Activated T-helper 1 cell treated with Interleukin-2 at 50 U/mL for 16 hours (primary cell): ENCODE measurements at places on chromosomes 7 and 10.

GRCh38 chr10:116796910-116797513 is 52.3 kb upstream of the ENO4 start:
- peak; percentile 29 for DNase-seq

GRCh38 chr7:90625562-90625961 is 29.4 kb downstream of the CDK14 start:
- DNase-seq, result no peak

DNA sequence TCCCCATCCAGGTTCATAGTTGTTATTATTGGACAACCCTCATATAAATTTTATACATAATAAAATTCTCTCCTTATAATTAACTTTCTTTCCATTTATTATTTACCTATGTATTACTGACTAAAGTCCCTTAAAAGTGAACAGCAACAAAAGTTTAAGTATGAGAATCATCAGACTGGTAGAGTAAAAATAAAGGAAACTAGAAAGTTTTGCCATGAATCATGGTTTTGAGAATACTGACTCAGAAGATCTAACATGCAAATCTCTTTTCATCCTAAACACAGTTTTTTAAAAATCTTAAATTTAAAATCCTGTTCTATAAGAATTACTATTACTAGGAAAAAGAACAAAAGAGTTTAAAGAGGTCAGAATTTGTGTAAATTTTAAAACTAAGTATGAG is 32.1 kb downstream of the HERC4 start:
- no peak for DNase-seq

GRCh38 chr10:110313674-110314073 is 9.0 kb upstream of the SMNDC1 start:
- no peak for DNase-seq

GRCh38 chr10:61283481-61284221 is 169.5 kb downstream of the TMEM26 start:
- no peak for DNase-seq

DNA sequence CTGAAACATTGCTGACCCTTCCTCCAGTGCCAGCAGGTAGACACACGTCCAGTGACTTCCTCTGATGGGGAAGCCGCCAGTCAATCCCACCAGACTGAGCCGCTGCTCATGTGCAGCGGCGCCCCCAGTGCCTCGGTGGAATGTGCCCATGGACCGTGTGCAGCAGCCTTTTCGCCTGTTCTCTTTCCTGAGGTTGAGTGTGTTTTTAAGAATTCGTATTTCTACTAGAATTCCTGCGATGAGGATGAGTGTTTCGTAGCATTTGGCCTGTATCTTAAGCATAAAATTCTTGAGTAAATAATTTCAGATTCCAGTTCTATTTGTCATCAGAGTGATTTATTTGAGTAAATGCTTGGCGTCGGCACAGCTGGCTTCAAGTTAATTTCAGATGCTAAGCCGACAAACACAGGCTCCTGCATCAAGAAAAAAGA is 35.4 kb downstream of the BNIP3 start:
- no peak for DNase-seq

DNA sequence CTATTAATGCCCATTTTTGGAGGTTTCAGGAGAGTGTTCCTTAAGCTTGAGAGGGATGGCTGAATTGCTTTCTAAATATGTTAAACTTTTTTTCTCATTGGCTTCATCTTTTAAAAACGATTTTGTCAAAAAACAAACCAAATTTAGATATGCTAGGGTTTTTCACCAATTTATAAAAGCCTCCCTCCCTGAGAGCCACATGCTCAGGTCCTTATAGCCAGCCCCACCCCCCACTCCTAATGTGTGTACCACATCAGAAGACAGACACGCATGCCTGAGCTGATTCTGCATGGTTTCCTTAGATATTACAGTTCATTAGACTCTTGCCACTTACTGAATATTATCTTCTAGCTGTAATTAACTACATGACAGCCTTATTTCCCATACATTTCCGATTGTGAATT is 2.0 kb downstream of the CUL1 start:
- peak; percentile 17 for DNase-seq

- DNase-seq, result no peak
Measured at GRCh38 chr10:72059843-72060822, 28.2 kb downstream of the SPOCK2 start.

DNA sequence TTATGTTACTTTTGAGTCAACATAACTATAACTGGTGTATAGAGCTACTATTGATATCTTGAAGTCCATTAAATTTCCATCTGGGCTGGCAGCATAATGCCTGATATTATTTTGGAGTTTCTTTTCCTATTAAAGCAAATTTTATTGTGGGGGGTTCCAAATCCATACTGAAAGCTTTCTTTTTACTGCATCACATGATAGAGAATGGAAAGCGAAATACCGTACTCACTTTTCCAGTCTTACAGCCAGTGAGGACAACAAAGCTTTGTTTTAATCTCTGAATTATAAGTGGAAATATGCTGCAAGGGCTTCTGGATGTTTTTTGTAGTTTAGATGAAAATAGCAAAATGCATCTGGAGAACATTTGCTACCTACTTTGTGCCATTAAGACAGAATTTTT is 477.5 kb upstream of the SEMA3D start:
- no peak for DNase-seq

DNA sequence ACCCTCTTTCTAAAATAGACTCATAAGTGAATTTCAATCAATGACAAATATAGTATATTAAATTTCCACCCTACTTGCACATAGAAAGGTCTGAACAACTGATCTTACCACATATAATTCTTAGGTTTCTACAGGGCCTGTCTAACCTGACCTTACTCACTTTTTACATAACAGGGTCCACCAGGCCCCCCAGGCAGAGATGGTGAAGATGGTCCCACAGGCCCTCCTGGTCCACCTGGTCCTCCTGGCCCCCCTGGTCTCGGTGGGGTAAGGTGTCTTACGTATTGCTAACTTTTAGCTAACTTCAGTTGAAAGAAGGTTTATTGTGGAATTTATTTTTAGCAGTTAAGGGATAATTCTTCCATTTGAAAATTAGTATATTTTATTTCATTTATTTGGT is 5.3 kb downstream of the COL1A2 start:
- DNase-seq, result no peak

GRCh38 chr10:27345455-27345920 is 104.9 kb upstream of the ACBD5 start:
- DNase-seq, result no peak

DNA sequence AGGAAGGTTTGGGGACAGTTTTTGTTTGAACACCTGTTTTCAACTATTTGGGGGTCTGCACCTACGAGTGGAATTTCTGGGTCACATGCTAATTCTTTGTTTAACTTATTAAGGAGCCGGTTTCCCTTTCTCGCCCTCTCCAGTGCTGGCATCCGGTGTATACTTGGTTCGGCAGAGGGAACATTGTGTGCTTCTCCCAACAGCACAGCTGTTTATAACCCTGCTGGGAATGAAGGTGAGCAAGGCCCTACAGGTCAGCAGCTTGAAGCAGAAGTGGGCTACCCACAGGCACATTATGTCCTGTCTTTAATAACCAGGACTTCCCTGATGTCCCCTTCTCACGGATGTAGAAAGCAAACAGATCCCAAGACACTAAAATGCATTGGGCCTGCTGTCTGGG is 87.5 kb upstream of the PDCD4 start:
- DNase-seq, result no peak

DNA sequence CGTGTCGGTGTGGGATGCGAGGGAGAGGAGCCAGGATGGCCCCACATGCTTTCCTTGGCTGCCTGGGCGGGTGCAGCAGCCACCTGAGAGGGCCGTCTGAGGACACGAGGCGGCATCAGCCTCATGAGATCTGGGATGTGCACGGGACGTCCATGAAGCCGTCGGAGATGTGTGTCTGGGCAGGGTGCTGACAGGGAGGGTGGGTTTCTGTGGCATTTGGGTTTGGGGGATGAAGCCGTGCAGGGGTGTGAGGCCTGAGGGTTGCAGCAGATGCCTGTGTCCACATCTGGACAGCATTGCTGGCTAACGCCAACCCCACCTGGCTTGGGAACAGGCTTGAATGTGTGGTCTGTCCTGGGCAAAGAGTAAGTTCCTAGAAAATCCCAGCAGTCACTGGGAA is 179.5 kb downstream of the DNAJB6 start:
- DNase-seq, result no peak

GRCh38 chr7:7731732-7732131 is 13.3 kb upstream of the RPA3 start:
- DNase-seq, result no peak

DNA sequence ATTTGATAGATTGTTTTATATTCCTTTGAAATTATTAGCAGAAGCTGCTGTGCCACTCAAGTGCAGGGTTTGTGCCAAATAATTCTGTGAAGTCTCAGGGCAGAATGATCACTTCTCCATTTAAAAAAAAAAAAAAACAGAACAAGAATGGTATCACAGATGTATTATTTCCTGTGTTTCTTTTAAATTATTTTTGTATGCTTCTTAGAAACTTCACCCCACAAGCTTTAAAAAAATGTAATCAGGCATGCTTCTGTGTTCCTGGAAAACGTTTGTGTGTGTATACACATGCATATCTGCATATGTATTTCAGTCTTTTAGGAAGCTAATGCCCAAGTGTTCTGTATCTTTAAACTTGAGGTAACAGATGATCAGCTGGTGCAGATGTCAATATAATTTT is 6.3 kb upstream of the CD36 start:
- DNase-seq, result no peak

- no peak for DNase-seq
Measured at GRCh38 chr7:514651-515598, 4.7 kb downstream of the PDGFA start.

- no peak for DNase-seq
Measured at GRCh38 chr10:38070501-38070900, 23.6 kb upstream of the ZNF37A start.

DNA sequence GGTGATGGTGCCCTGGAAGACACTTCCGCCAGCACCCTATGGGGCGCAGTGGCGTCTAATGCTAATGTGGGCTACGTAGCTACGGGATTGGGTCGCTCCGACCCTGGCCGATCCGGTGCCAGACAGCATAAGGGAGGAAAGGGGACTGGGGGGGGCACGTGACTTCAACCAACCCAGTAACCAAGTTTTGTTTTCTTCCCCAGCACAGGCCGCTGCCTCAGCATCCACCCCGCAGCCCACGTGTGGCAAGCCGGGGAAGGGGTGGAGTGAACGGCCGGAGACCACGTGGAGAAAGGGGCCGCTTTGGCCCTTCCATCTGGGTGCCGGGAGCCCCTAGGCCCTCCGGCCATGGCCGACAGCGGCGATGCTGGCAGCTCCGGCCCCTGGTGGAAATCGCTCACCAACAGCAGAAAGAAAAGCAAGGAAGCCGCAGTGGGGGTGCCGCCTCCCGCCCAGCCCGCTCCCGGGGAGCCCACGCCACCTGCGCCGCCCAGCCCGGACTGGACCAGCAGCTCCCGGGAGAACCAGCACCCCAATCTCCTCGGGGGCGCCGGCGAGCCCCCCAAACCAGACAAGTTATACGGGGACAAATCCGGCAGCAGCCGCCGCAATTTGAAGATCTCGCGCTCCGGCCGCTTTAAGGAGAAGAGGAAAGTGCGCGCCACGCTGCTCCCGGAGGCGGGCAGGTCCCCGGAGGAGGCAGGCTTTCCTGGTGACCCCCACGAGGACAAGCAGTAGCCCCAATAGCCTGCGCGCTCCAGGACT is 2.5 kb downstream of the PRR15 start:
- no peak for DNase-seq

- DNase-seq, result no peak
Measured at GRCh38 chr7:108561047-108561619, 8.4 kb downstream of the THAP5 start.

- no peak for DNase-seq
Measured at GRCh38 chr7:1242606-1243289, 10.1 kb downstream of the UNCX start.

DNA sequence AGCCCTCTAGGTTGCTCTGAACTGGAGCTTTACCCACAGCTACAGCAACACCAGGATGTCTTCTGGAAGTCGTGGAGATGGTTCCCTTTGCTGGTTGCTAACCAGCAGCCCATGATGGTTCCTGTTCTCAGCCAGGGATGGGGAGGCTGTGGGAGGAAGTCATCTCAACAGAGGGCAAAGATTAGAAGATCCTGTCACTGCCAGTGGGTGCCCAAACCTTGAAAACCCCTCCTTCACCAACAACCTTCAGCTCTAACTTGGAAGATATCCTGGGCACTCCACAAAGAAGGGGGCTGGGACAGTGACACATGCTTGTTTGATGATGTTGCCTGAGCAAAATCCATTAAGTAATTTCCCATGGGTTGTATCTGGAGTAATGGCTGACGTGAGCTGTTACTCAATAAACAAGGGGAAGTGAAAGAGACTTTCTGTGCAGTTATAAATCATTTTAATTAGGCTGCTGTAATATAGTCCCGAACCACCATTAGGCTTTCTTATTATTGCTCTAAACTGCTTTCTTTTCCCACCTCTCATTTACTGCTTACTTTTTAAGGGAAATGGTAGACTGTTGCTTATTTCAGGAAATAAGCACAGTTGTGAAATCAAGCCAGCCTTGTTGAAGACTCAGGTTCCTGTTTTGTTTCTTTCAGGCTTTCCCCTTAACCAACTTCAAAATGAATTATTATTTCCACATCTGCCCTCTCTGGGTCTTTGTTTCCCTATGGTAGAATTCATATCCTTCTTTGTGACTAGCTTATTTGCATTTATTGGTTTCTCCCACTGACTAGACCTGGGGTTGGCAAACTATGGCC is 124.8 kb downstream of the PPP1R17 start:
- DNase-seq, result no peak

DNA sequence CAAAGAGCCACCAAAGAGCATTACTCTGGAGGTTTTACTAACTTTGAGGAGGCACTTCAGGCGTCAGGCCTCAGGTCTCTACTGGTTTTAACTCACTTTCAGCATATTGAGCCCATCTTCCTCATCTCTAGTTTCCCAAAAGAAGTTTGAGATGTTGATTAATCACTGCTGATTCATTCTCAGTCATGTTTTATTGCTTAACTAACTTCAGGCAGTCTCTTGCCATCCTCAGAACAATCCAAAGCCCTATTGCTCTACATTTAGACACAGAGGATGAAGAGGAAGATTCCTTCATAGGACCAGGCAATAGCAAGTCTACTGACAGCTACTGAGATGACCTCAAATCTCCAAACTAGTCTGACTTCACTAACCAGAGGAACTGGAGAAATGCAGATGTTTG is 39.1 kb upstream of the BET1 start:
- no peak for DNase-seq

GRCh38 chr10:86067436-86068050 is 299.1 kb downstream of the GRID1 start:
- no peak for DNase-seq

- DNase-seq, result no peak
Measured at GRCh38 chr10:111993321-111993720, 190.2 kb downstream of the GPAM start.

- DNase-seq, result no peak
Measured at GRCh38 chr7:120033114-120033513, 239.9 kb upstream of the KCND2 start.
